ENCODE measurements at places on chromosomes 2 and 18. TPM values are rescaled to one million over a fixed set of nuclear protein-coding genes. Genes with fewer than 3 reads are reported as not detected.

- no peak for DNase-seq
Observed at GRCh38 chr2:134491771-134492441, 226.9 kb downstream of the TMEM163 start.

DNA sequence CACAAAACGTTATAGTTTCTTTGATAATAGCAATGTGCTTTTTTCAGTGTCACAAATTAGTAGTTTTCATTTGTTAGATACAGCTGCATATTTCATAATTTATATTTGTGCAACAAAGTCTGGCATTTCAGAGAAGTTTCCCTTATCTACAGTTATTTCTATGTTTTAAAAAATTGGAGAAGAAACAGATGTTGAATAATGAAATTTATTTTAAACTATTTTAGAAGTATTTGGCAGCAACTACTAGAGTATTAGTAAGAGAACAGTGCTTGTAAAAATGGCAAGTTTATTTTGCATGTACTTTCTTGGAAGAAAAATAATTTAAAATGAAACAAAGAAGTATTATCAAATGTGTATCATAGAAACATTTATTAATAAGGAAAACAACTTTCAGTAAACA, 68.6 kb upstream of the COL5A2 start:
- DNase-seq: no peak

GRCh38 chr2:134245340-134245984, 8.4 kb upstream of the MGAT5 start:
- peak; percentile 61 for DNase-seq

DNA sequence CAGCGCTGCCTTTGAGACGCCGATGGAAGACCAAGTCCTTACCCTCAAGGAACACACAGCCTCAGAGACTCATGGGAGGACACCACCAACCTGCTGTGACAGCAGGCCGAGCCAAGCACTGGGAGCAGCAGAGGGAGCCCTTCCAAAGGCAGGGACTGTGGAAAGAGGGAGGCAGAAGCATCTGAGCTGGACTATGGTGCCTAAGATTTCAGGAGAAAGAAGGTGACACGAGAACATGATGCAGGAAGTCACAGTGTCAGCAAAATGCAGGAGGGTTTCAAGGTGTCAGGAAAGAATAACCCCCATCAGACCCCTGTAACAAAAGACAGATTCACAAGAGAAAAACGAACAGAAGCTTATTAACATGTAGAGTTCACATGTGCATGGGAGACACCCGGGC, 24.2 kb upstream of the COX7A2L start:
- no peak for DNase-seq

DNA sequence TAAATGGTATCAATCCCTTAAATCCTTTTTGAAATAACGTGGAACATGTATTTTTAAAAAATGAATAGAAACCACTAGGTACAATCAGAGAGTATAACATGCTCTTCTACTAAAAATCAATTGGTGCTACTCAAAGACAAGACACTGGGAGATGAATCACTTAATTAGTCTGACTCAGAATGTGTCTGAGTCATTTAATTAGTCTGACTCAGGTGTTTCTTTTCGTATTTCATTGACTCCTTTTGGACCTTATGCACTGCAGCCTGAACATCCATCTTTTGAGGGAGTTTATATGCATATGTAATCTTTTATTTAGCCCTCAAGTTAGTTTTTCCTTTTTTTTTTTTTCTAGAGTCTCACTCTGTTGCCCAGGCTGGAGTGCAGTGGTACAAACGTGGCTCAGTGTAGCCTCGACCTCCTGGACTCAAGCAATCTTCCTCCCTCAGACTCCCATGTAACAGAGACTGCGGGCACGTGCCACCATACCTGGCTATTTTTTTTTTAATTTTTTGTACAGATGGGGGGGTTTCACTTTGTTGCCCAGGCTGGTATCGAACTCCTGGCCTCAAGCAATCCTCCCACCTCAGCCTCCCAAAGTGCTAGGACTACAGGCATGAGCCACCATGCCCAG, 26.5 kb downstream of the PPP4R3B start:
- DNase-seq: no peak

DCDC2C gene
- polyA plus RNA-seq: 0.46 TPM

NFATC1 gene
- polyA plus RNA-seq: 6.3 TPM

SCYGR6 gene
- not detected for polyA plus RNA-seq

DNA sequence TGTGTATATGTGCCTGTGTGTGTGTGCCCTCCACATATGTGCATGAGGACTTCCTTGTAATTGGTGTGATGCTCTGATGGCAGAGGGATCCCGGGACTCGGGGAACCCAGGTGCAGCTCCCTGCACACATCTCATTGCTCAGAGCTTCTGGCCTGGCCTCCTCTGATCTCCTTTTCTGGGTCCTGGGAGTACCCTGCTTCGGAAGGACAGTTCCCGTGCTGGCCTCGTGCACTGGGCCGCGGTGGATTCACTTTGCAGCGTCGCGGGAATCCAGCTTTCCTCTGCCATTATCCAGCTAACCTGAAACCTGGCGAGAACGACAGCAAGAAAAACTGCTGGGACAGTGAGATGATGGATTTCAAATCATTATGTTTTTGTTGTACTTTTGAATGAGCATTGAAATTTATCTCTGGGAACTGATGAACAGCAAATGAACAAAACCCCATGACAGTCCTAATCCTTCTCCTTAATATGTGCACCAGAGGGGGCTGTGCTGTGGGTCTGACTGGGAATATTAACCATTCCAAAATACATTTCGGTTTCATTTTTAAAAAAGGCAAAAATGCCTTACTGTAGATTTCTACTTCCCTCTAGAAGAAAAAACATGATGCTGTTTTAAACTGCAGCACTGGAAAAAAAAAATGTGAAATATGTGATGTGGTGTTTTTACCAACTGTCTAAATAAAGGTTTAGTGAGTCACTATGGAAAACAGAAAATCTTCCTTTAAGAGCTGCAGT, 78.2 kb downstream of the PTGR3 start:
- DNase-seq: no peak

Measured in right renal pelvis (tissue), 4 donors.